ENCODE measurements at places on chromosomes 13 and 19.

DNA sequence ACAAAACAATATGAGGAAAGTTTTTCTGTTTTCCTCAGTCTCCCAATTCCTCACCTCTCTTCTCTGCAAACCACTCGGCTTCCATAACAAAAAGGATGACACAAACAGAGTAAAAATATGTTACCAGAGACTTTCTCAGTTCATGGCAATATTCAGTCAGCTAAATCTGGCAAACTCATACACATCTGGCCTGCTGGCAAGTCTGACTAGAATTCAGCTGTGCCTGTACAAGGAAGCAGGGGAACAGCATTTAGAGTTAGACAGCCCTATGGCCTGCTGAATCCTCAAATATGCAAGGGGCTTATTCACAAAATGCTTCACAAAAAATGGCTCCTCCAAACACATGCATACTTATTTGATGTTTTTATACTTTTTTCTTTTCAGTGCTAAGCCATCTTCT lies 227.8 kb downstream of the ENOX1 start:
- DNase-seq: no peak

DNA sequence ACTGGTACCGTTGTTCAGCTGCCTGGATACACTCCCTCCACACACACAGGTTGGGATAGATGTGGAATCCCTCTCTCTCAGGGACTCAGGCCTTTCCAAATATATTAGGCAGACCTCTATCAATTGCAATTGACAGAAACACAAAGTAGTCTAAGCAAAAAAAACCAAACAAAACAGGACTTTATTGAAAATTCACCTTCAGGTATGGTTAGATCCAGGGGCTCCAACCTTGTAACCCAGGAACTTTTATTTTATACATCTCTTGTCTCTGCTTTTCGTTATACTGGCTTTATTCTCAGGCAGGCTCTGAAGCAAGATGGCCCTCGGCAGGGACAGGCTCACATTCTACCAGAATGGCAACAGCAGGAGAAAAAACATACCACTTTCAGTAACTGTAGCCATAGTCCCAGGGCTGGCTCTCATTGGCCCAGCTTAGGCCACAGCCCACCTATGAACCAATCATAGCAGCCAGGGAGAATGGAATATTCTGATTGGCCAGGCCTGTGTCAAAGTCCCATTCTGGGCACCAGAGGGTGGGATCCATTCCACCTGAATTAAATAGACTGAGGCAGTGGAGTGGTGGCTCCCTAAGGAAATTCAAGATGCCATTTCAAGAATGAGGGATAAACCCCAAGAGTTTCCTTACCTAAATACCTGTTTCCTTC lies 13.1 kb upstream of the CEACAM19 start:
- no peak for DNase-seq

GRCh38 chr19:8028951-8029491 lies 23.5 kb upstream of the CCL25 start:
- no peak for DNase-seq

GRCh38 chr19:9009935-9010651 lies at the start of gene MUC16:
Gene MUC16 (minus strand): TSS chr19:9010409.
- no peak for DNase-seq

GRCh38 chr13:48448285-48448958 lies 35.5 kb upstream of the LPAR6 start:
- no peak for DNase-seq

DNA sequence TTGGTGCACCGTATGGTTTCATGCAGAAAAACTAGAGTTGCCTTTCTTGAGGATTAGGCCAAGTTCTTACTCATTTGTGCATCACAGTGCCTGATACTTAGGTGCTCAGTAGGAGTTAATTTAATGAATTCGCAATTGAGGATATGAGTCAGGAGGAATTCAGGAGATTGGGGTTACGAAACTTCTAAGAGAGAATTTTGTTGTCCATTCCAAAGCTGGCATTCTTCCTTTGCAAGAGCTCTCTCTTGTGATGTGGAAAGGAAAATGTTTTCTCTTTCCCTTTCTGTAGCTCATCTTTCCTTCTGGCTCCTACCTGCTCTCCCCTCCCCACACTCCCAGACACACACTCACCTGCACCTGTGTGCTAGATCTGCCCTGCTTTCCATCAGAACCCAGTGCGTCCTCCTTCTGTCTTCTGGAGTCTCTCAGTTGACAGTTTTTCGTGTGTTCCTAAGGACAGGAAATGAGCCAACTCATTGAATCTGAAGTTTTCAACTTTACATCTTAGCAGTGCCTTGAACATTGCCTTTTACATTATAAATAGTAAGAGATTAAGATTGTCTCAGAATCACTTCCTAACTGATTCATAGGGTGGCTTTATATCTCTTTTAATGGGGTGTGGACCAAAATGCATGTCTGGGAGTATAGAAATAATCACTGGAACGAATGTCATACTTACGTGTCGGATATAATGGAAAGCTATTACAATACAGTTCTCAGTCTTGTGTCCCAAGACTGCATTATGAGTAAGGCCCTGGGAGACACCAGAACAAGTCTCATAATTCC lies 19.7 kb upstream of the ERCC5 start:
- no peak for DNase-seq

DNA sequence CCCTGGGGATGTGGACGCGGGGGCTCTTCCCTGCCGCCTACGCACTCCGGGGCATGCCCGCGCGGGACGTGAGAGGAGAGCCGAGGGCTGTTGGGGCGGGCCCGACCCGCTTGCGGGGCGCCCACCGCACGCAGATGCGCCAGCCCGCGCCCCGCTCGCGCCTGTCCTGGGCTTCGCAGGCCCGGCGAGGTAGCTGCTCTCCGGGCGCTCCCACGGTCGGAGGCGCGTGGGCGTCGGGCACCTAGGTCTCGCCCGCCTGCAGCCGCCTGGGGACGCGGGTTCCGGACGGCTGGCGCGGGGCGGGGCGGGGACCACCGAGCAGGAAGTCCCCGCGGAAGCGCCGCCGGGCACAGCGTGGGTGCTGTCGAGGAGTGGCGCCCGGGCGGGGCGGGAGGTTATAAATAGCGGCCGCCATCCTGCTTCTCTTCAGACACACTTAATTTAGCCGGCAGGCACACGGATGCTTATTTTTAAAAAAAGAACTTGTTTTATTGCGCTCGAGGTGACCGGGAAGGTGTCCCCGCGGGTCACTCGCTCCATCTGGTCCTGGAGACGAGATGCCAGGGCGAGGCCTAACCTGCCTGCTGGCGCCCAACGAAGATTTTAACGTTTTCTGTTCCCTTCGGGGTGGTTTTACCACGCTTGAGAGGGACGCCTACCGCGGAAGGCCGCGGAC lies 561 bp upstream of the GJA3 start:
- DNase-seq: no peak

GRCh38 chr19:47824396-47824795 lies 2.7 kb downstream of the CRX start:
- DNase-seq: no peak

DNA sequence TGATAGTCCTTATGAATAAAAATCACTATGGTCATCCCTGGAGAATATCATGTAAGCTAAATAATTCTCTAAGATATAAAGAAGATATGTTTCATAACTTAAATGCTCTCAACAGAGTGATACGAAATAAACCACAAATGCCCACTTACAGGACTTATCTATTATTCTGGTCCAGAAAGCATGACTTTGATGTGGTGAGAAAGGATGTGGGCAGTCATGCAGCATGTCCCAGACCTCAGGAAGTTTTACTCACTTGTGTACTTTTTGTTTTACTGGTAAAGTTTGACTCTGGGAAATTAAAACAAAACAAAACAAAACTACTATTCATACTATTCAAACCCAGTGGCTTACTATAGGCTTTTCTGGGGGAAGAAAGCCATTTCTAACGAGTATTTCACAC lies 483.2 kb upstream of the SLITRK6 start:
- no peak for DNase-seq
